ENCODE measurements at places on chromosomes 6 and 20.

- DNase-seq: no peak
Observed at GRCh38 chr6:114064862-114065261, 93.9 kb upstream of the HDAC2 start.

DNA sequence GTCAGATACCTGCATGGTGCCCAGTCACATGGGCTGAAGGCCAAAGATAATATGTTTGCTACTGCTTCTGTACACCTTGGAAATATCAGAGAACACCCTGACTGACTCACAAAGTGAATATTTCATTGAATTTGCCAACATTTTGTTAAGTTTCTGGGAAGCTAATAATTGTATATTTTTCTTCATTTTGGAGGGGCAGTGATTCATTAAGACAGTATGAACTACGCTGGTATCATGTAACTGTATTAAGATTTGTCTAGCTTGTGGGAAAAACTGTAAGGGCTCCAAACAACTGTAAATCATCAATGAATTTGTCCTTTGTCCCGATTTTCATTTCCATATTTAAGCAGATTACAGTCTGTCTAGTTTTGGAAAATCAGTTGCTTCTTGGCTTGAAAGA, 102.3 kb upstream of the CCN2 start:
- no peak for DNase-seq

DNA sequence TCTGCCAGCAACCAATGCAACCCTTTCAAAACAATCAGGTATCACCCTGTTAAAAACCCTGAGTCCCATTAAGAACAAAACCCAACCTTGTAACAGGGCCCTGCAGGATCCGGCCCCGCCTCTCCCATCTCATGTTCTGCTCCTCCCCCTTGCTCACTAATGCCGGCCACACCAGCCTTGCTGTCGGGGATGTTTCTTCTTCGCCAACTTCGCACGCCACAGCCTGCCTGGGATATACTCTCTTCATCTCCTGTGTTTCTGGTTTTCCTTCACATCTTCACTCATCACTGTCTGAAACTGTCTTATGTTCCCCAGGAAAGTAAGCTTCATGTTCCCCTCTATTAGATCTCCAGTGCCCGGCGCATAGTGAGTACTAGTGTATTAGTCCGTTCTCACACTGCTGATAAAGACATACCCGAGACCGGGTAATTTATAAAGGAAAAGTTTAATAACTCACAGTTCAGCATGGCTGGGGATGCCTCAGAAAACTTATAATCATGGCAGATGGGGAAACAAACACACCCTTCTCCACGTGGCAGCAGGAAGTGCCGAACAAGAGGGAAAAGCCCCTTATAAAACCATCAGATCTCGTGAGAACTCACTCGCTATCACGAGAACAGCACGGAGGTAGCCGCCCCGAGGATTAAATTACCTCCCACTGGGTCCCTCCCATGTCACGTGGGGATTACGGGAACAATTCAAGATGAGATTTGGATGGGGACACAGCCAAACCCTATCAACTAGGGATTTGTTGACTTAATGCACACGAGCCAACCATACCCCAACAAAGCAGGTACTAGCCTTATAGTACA, 5.1 kb downstream of the TP53RK start:
- peak; percentile 68 for DNase-seq

GRCh38 chr6:165091121-165091785, 218.2 kb downstream of the C6orf118 start:
- no peak for DNase-seq

- no peak for DNase-seq
Observed at GRCh38 chr6:8337147-8337546, 98.2 kb downstream of the SLC35B3 start.

DNA sequence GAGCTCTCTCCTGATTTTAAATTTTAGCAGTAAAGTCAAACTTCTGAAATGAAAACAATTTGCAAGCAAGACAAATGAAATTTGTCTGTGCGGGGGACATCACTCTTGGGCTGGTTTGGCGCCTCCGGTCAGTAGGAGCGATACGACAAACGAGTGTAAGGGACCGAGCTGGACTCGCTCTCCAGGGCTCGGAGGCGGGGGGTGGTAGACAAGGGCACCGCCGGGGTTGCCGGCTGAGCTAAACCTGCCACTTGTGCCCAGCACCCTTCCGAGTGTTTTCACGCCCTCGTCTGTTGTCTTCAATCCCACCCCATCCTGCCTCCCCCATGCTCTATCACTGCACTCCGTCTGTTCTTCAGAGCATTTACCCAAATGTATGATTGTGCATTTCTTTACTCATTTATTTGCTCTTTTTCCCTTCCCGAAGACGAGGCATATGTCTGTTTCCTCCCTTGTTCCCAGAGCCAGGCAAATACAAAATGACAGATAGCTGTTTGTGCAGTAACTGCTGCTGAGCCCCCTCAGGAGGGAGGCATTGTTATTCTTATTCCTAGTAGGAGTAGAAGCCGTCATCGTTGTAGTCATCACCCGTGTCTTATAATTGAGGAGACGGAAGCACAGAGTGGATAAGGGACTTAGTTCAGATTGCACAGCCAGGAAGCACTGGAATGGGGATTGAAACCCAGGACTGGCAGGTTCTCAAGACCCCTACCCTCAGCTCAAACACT, 62.8 kb upstream of the APCDD1L start:
- DNase-seq: no peak

DNA sequence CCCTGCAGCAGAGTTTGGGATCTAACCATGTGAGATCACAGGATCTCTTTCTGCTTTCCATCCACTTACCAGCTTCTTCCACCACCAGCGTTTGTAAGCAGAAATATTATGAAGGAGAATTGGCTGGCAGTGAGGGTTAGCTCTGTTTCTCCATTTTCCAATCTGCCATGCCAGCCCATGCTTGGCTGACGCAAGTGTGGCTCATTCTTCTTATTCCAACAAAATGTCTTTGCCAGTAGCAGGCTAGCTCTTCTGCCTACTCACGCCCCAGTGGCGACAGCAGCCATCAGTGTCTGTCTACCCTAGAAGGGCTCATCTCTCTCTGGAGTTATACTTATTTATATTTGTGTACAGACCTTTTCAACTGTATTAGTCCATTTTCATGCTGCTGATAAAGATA, 286.2 kb downstream of the FARS2 start:
- no peak for DNase-seq

GRCh38 chr6:31529329-31530150, 778 bp downstream of the MCCD1 start:
- no peak for DNase-seq

GRCh38 chr20:48686238-48687116, 141.3 kb downstream of the PREX1 start:
- no peak for DNase-seq

- DNase-seq: peak; percentile 3
Observed at GRCh38 chr6:112956696-112957535, 609.8 kb downstream of the RFPL4B start.

DNA sequence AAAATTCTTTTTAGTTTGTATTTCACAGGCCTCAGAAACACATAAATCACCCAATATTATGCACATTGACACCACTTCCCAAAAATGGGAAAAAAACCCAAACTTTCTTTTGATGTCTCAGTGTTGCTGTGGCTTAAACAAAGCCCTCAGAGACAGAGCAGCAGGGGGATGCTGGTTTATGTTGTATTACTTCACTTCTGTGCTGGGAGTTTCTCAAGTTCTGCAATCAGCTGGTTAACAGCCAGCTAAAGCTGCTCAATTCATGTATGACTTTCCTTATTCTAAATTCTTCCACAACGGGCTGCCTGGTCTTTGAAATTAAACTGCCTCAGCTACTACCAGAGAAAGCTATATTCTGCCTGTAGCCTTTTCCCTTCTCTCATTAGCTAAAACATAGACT, 5.6 kb downstream of the FILIP1 start:
- no peak for DNase-seq

DNA sequence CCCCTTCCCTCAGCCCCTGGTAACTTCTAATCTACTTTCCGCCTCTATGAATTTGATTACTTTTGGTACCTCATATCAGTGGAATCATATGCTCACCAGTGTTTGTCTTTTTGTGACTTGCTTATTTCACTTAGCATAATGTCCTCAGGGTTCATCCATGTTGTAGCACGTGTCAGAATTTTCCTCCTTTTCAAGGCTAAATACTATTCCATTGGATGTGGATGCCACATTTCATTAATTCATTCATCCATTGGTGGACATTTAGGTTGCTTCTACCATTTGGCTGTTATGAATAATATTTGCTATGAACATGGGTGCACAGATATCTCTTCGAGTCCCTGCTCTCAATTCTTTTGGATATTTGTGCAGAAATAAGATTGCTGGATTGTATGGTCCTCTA, 388.6 kb upstream of the SOX4 start:
- no peak for DNase-seq

GRCh38 chr6:137883400-137884148, 16.5 kb downstream of the TNFAIP3 start:
- no peak for DNase-seq

- no peak for DNase-seq
Observed at GRCh38 chr6:49646130-49646824, 9.6 kb upstream of the RHAG start.

GRCh38 chr20:22861231-22861980, 173.7 kb upstream of the SSTR4 start:
- peak; percentile 21 for DNase-seq

DNA sequence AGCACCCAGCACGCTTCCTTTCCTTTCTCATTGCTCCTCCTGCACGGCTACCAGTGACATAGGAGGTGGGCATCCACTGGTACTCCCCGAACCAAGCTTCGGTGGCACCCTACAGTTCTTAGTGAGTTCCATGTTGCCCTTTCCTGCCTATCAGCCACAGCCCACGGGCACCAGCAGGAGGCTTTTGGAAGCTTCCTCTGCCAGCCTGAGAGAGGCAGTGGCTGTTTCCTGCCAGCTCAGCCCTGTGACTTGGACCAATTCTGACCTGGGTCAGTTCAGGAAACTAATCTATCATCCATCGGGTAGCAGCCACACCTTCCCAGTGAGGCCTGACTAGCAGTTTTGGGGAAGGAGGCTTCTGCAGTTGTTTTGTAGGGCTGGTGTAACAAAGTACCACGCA, 176.4 kb upstream of the UST start:
- no peak for DNase-seq

GRCh38 chr6:86192123-86192522, 549.4 kb upstream of the SYNCRIP start:
- DNase-seq: peak; percentile 2

- no peak for DNase-seq
Observed at GRCh38 chr20:23277316-23277715, 73.3 kb upstream of the NXT1 start.

- DNase-seq: no peak
Observed at GRCh38 chr6:14983599-14984518, 262.0 kb upstream of the JARID2 start.

GRCh38 chr20:19110881-19111460, 101.5 kb upstream of the SLC24A3 start:
- DNase-seq: no peak

- DNase-seq: peak; percentile 49
Observed at GRCh38 chr20:46406986-46407670, 713 bp upstream of the ELMO2 start.

DNA sequence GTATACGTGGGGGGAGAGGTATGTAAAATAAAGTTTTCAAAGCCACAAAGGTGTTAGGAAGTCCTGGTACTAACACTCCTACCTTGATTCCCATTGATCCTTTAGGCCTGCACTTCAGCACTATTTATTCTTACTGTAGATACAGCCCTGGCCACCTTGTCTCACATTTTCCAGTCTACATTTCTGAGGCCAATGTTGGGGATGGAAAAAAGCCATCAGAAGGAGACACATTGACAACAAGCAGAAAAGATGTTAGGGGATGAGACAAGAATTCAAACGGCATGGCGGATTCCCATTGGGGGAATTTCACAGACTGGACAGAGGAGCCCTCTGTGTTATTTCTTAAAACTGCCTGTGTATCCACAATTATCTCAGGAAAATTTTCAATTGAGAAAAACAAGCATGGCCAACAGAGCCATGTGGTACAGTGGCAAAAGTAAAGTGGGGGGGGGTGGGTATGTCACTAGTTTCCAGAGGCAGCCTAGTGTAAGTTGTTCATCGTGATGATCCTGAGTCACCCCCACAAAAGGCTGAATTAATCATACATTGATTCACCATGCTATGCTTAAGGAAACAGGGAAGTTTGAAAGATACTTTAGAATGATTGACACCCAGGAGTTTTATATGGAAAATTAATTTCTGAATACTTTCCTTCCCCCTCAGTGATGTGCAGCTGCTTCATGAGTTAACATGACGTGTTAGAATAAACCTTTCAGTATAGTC, 40.5 kb downstream of the RREB1 start:
- no peak for DNase-seq

- DNase-seq: no peak
Observed at GRCh38 chr20:47724396-47724795, 60.9 kb downstream of the SULF2 start.

DNA sequence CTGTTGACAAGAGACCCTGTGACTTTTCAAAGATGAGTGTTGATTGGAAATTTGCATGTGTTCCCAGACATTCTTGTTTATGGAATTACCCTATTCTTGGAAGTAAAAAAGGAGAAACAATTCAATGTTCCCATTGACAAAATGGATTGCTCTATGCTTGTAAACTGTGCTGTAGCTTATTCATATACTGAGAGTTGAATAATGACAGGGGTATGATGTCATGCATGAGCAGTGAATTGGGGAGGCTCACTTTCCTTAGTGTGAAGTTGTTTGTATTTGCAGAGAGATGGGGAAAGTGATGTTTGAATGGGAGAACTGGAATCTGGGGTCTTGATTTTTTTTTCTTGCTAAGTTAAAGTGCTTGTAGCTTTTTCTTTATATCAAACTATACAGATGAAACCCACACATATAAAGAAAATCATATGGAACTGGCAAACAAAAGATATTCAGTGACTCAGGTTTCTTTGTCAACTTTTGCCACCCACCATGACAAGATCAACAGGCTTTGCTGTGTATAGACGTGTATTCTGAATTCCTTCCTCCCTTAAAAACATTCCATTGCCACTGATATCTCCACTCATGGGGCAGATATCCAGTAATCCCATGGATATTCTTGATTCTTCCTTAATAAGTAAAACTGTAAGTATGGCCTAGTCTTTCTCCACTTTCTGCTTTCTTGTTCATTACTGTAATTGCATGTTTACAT, 97.8 kb upstream of the JAG1 start:
- DNase-seq: no peak

GRCh38 chr6:114569669-114570068, 226.8 kb upstream of the HS3ST5 start:
- no peak for DNase-seq

GRCh38 chr6:167936051-167936450, 61.4 kb upstream of the KIF25 start:
- no peak for DNase-seq

DNA sequence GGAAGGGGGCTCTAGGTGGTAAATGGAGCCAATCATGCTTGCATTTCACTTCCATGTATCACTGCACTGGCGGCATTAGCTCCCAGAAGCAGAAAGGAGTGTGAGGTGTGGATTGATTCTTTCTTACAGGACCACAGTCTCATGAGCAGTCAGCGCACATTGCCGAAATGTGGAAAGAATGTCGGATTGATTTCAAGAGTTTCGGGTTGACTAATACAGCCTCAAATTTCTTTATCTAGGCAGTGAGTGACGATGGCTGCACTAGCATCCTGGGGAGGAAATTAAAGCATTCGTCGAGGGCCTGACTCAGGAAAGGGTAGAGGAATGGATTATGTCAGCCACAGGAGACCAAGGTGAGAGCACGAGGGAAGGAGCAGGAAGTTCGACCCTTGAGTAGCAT, 222.8 kb upstream of the CDYL start:
- no peak for DNase-seq
